Stimulated activated CD4-positive, alpha-beta T cell treated with anti-CD3 and anti-CD28 coated beads, TNF-alpha, amount 100 ng/mL, for 1 hour (primary cell): ENCODE measurements at places on chromosomes 12 and 14.

DNA sequence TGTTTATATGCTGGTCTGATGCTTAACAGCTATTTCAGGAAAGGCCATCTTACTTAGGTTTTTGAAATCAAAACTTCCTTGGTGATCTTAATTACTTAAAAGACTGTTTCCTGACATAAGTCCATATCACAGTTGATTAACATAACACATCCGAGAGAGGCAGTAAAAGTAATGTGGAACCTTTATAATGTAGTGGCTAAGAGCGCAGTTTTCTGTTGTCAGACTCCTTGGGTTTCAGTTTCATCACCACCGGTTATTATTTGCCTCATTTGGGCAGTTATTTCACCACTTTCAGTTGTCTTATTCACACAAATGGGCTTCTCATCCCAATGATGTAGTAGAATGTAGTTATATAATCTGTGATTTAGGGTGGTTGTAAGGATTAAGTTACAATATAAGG is 30.9 kb downstream of the TBC1D15 start:
- DNase-seq, result no peak

DNA sequence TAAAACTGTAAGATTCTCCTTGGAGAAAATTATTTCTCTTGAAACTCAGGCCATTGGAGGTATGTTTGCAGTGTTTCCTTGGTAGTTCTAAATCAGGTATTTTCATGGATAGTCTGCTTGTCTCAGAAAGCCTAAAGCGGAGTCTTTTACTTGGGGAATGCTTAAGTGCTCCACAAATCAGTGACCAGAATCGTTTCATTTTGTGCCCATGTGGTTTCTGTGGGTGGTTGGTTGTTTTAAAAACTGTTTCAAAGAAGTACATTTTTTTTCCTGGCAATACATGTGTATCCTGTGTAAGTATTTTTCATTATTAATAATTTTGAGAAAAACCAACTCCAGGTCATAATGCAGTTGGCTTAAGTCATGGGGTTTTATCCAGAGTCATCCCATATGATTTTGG is 33.6 kb downstream of the CCDC91 start:
- DNase-seq, result no peak

DNA sequence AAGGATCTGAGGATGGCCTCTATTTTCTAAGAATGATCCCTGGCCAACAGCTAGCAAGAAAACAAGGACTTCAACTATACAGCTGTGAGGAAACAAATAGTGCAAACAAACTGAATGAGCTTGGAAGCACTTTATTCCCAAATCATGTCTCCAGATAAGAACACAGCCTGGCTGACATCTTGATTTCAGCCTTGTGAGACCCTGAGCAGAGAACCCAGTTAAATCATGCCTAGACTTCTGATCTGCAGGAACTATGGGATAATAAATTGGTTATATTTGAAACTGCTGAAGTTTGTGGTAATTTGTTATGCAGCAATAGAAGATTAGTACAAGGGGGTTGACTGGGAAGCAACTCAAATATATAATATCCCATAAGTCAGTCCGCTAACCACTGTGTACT is 183.9 kb upstream of the BMP4 start:
- DNase-seq, result no peak

DNA sequence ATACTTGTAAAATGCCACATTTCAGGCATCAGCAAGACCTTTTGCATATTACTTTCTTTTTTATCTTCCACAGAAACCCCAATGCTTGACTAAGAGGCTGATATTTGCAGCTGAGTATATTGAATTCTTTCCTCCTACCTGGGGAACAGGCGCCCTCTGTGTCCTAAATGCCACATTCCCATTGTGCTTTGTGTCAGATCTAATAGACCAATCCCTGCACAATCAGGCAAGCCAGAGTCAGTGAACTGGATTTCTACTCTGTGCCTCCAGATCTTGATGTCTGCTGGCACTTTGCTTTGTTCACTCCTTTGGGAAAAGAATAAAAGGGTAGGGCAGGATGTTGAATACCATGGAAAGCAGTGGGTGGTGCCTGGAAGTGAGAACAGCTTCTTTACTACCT is 22.4 kb upstream of the TAS2R42 start:
- no peak for DNase-seq

GRCh38 chr14:69620211-69620611 is 8.8 kb downstream of the SUSD6 start:
- DNase-seq, result no peak

DNA sequence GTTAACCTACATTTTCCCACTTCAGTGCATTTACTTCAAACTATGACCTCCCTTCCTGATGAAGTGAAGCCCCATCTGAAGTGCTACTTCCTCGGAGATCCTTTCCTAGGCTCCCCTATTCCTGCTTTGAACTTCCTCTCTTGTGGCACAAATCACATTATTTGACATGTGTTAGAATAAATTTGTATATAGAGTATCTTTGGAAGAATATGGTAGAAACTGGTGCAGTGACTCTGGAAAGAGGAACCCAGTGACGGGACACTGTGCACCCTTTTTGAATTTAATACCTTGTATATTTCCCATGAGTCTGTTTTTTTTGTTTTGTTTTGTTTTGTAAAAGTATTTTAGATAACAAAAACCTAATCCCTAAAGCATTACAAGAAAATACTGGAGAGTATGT is 66.4 kb upstream of the SRSF5 start:
- DNase-seq, result no peak

- DNase-seq, result no peak
Observed at GRCh38 chr14:69483765-69484443, 624 bp upstream of the PLEKHD1 start.

- no peak for DNase-seq
Observed at GRCh38 chr12:88945051-88945732, 364.9 kb upstream of the KITLG start.

DNA sequence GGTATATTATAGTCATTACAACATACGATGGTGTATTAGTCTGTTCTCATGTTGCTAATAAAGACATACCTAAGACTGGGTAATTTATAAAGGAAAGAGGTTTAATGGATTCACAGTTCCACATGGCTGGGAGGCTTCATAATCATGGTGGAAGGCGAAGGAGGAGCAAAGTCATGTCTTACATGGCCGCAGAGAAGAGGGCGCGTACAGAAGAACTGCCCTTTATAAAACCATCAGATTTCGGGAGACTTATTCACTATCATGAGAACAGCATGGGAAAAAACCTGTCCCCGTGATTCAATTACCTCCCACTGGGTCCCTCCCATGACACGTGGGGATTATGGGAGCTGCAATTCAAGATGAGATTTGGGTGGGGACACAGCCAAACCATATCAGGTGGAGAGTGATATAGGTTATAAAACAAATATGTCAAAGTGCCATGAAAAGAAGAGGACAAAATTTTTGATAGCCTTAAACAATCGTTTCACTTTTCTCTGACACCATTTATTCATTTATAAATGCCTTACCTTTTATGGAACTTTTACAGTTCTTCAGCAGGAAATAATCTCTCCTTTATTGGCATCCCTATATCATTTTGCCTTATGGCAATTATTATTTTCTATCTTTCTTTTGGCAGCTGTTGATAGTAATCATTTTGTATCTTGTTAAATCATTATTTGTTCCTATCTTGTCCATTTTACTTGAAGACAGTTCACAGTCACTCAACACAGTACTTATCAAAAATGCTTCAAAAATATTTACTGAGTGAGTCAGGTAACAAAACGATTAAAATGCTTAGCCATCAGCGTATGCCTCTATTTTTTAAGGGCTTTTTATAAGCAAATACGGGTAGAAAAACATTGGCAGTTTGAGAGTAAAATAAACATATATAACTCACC is 196.0 kb downstream of the RAD51B start:
- DNase-seq, result no peak

GRCh38 chr14:50352584-50352983 is 40.5 kb downstream of the DMAC2L start:
- no peak for DNase-seq

GRCh38 chr14:71203306-71203705 is 296.0 kb downstream of the PCNX1 start:
- DNase-seq, result no peak

- no peak for DNase-seq
Observed at GRCh38 chr12:32005496-32006125, 46.4 kb downstream of the RESF1 start.

GRCh38 chr12:25558586-25558985 is 5.5 kb upstream of the LMNTD1 start:
- no peak for DNase-seq

GRCh38 chr14:103871596-103872480 is 24.5 kb upstream of the PPP1R13B start:
- DNase-seq, result peak; percentile 35
